ENCODE measurements at places on chromosomes 7 and 10. TPM values are rescaled to one million over a fixed set of nuclear protein-coding genes. Genes with fewer than 3 reads are reported as not detected.
A peak's percentile ranks its signal among the peaks of the same experiment; 100 is the strongest.

DNA sequence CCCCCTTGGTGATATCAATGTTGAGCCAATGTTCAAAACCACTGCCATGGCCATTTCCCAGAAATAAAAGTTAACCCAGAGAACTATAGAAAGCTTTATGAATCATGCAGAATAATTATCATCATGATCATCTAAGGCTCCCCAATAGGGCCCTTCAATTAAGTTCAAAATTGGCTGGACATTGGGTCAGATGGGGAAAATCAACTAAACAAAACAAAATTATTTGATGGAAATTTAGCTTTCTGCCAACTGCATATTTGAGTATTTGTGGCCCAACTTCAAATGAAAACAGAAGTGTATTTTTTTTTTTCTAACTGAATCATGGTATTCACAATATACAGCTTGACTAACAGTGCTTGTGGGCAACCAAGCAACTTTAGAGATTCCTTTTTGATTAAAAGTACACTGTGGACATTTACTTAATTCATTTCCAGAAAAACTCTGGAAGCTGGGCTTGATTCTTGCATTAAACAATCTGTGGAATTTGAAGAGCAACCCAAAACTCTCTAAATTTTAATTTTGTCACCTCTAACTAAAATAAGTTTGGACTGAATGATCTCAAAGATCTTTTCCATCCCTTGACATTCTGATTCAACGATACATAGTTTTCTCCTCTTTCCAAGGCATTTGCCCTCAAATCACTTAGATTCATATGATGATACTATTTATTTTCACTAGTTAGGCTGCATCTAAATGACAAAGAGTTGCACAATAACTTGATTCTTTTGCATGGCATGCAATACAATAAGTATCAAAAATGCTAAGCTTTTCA is 203.2 kb downstream of the AHR start:
- H3K36me3 ChIP-seq: no peaks in the 10 kb centered on the region
- H3K4me1 ChIP-seq: no peaks in the 10 kb centered on the region
- DNase-seq: no peak
- no peak overlapping the region for H3K27ac ChIP-seq

PLXDC2 gene
- not detected for total RNA-seq

DNA sequence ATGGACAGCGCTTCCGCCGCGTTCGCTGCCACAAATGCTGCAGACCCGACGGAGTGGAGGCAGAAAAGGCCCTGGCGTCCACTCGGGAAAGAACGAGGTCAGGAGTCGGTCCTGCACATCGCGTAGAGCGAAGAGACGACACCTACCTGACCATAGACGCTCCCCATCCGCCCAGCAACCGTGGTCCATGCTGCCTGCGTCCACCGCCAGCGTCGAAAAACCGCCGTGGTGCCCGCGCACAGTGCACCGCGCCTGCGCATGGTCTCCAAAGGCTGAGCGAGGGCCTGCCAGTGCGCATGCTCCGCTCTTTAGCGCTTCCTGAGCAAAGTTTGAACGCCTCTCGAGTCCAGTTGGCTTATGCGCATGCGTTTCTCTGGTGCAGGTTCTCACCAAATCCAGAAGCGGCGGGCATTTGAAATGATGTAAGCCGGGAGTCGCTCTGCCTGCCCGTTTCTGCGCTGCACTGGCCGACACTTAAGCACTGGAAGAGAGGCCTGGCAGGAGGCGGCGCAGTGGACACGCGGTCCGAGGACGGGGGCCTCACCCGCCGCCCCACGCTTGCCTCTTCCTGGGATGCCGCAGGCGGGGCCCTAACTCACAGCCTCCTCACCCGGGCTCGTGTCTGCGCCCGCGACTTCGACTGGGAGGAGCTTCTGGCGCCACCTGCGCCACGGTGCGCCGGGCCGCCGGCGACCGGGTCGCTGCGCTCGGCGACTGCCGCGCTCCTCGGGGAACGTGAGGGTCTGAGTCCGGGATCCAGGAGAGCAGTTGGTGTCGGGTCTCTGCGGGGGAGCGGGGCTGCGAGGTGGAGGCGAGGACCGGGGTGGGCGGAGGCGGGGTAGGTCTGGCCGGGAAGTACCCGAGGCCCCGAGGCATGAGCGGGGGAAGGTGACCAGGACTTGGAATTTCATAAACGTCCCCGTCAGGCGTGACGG is at the start of gene FAM24B:
TSS of gene FAM24B (minus strand) at position 243 of the 935 bp plus-strand sequence. CDS start 29,066 bp downstream, outside the sequence.
- H3K36me3 ChIP-seq: peaks cover 54% of the 10 kb centered on the region
- DNase-seq: peak; percentile 96
- H3K4me1 ChIP-seq: peaks cover 55% of the 10 kb centered on the region
- H3K27ac ChIP-seq: peak within 1 kb of the TSS; percentile 93

HKDC1 gene
- total RNA-seq: 0.40 TPM

EFCAB10 gene
- not detected for total RNA-seq

AGBL3 gene
- total RNA-seq: 2.7 TPM

DNA sequence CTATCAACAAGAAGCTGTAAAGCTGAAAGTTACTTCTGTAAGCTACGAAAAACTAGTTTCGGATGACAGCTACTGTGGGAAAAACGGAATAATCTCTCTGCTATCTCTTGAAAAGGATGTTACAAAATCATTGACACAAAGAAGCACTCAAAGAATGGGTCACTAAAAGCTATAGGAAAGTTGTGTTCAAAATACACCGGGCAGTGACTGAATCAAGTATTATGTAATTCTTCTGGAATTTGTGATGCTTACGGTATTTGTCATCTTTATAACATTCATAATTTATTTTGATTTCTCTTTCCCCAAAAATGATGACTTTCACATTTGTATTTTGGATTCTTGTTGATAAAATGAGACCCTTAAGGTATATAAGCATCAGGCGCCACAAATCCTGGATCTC is 112.1 kb upstream of the KLF6 start:
- no peaks in the 10 kb centered on the region for H3K27me3 ChIP-seq
- H3K4me3 ChIP-seq: no peak overlapping the region
- peaks cover 32% of the 10 kb centered on the region for H3K4me1 ChIP-seq
- H3K27ac ChIP-seq: no peak overlapping the region
- no peaks in the 10 kb centered on the region for H3K36me3 ChIP-seq
- no peak for DNase-seq

TFPI2 gene
- not detected for total RNA-seq

TEX36 gene
- total RNA-seq: not detected

Data from activated CD8-positive, alpha-beta T cell treated with anti-CD3 and anti-CD28 coated beads for 36 hours (primary cell).